ENCODE measurements at places on chromosomes 11 and 22. TPM values are rescaled to one million over a fixed set of nuclear protein-coding genes. Genes with fewer than 3 reads are reported as not detected.
A peak's percentile ranks its signal among the peaks of the same experiment; 100 is the strongest.

DNA sequence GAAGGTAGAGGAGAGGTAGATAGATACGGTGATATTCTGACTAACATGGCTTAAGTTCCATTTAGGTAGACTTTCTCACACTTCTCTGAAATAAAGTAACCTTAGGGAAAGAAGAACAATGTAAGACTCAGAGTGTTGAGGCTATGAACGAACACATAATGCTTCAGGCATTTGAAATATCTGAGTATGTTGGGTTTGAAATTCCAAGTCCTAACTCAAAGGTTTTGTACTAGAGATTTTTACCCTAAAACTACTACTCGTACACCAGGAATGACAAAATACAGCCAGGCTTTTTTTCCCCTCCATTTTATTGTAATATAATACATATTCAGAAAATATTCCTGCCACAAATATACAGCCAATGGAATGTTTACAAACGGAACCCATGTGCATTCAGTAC is 592.6 kb downstream of the ETS1 start:
- no peak for DNase-seq

- no peak for DNase-seq
Observed at GRCh38 chr11:12216671-12217374, 106.4 kb downstream of the MICAL2 start.

GRCh38 chr11:70038034-70038834 is 39.9 kb upstream of the ANO1 start:
- peak; percentile 13 for DNase-seq

GRCh38 chr11:102010776-102011494 is 36.3 kb upstream of the CFAP300 start:
- DNase-seq, result peak; percentile 87

DNA sequence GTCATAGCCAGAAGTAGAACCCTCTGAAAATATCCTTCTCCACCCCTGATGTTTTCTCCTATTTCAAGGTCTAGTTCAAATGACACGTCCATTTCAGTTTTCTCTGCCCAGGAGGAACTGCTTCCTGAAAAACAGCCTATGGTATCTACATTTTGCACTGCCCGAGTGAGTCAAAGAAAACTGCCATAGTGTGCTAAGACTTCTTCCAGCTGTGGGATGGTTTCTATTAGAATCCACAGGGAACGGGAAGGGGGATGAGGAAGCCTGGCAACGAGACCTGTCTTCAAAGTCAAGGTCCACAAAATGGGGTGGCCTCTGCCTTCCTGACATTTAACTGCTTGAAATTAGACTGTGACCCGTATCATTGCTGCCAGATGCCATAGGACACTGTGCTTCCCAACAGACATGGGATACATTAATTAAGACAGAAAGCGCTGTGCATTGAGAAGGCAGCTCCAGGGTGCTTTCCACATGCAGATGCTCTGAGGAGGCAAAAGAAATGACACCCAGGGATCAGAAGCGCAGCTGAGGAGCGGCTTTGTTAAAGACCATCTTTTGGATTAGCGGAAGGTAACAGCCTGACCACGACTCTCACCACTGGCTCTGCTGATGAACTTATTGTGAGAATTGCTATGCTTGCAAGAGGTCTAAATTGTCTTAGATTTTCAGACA is 39.4 kb upstream of the NUP50 start:
- no peak for DNase-seq

GRCh38 chr11:13214276-13214675 is 63.3 kb upstream of the BMAL1 start:
- no peak for DNase-seq

- DNase-seq, result no peak
Observed at GRCh38 chr22:37377927-37378326, 49.4 kb downstream of the ELFN2 start.

GRCh38 chr22:47432683-47433082 is 670.2 kb downstream of the TBC1D22A start:
- DNase-seq, result no peak

DNA sequence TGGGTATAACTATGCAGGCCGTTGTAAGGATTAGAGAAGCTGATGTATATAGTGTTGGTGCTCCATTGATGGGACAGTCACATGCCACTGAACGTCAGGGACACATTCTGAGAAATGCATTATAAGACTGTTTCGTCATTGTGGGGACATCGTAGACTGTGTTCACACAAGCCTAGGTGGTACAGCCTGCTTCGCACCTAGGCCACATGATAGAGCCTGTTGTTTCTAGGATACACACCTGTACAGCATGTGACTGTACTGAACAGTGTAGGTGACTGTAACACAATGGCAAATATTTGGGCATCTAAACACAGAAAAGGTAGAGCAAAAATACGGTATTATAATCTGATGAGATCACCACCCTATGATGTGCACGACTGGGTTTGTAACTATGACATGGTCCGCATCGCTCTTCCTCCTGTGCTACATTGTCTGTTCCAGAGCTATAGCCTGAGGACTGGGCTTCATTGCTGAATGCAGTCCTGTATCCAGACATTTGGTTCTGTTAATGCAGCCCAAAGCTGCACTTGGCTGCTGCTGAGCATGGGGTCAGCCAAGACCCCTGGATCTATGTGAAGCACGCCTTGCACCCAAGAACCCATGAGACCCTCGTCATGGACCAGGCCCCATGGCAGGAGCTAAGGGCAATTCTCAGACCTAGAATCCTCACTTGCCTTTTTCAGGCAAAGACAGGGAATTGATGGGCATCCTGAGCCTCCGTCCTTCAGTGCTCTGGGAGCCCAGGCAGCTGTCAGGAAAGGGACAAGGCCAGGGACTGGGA is 51.1 kb upstream of the THY1 start:
- peak; percentile 10 for DNase-seq

GRCh38 chr11:16418428-16419097 is 62.2 kb upstream of the SOX6 start:
- no peak for DNase-seq

- DNase-seq, result no peak
Observed at GRCh38 chr22:33326540-33327295, 268.5 kb upstream of the SYN3 start.

DNA sequence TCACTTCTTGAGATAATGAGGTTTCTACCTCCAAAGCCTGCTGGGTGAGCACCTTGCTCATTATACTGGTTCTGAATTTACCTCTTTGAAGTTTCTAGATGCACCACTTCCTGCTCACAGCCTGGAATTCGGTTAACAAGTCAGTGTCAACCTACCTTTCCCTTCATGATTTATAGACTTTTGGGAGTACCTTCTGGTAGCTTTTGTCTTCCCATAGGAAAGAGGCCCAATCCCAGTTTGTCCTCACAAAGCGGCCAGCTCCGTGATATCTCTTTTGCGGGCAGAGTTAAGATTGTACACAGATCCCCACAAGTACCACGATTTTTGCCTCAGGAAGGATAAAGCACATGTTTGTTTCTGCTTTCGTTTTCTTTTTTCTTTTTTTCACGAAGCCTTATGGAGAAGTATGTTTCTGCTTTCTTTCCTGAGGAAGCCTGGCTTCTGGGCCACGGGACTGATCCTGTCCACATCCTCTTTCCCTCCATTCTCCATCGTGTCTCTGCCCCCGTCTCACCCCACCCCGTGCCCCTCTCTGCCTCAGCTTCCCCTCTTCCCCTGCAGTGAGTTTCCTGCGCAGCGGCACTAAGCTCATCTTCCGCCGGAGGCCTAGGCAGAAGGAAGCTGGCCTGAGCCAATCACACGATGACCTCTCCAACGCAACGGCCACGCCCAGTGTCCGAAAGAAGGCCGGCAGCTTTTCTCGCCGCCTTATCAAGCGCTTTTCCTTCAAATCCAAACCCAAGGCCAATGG is 5.7 kb upstream of the HINFP start:
- peak; percentile 59 for DNase-seq

DNA sequence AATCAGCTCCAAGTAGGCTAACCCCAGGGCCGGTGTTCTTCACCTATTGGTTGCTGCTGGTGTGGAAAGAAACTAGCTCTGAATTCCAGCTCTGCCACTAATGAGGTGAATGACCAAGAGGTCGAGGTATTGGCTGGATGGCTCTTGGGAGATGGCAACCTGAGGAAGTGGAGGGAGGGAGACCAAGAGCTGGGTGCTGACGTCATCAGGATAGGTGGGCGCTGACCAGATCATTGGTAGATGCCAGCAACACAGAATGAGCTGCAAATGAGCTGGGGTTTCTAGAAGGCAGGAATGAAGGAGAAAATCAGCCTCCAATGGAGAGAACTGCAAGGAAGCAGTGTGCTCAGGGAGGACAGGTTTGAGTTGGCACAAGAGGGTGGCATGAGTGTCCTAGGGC is 14.7 kb upstream of the CSF2RB start:
- DNase-seq, result no peak

DNA sequence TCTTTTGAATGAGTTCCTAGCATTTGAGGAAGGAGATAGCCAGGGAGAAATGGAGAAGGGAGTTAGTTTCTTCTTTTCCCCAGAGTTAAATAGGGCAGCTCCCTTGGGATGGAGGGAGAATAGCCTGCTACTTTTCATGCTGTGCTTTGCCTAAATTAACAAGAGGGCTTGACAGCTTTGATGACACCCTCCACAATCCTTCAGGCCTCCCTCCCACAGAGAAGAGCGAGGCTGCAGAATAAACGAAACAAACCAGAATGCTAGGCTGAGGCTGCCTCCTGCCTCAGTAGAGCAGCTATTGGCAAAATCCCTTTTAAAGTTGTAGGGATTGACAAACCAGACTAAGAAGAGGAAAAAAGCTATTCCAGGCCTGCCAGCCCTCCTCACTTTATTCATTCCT is 94.6 kb downstream of the C11orf58 start:
- no peak for DNase-seq

DNA sequence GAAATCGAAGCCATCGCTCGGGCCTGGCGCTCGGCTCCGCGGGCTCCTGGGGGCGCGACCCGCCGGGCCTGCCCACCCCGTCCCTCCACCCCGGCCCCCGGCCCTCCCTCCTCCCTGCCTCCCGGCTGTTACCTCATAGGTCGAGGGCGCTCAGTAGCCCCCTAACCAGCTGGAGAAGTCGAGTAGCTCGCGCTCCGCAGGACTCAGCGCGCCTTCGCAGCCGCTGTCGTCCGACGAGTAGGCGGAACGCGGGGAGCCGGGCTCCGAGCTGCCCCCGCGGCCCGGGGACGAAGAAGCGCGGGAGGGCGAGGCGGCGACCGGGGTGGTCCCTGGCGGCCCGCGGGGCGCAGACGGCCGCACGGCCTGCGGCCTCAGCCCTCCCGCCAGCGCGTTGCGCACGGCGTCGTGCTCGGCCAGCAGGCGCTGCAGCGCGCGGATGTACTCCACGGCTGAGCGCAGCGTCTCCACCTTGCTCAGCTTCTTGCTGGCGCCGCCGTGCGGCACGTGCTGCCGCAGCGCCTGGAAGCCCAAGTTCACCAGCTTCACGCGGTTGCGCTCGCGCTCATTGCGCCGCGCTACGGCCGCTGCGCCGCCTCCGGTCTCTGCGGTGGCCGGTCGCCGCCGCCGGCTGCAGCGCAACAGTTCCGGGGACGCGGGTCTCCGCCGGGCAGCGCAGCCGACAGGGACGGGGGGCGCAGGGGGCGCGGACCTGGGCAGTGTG is 627 bp downstream of the ASCL2 start:
- DNase-seq, result peak; percentile 82

- peak; percentile 37 for DNase-seq
Observed at GRCh38 chr11:2271327-2272227, 1.2 kb upstream of the ASCL2 start.

Gene VSIG10L2
- total RNA-seq, result not detected

Gene IL17REL
- total RNA-seq, result 0.11 TPM

Gene ACRV1
- not detected for total RNA-seq

Gene OR52A1
- total RNA-seq, result 0.09 TPM

Gene CLCF1
- 2.1 TPM for total RNA-seq
